ENCODE measurements at places on chromosomes 4 and X. TPM values are rescaled to one million over a fixed set of nuclear protein-coding genes. Genes with fewer than 3 reads are reported as not detected.

NOX1 gene
- total RNA-seq: not detected

UGT8 gene
- total RNA-seq: not detected

DNA sequence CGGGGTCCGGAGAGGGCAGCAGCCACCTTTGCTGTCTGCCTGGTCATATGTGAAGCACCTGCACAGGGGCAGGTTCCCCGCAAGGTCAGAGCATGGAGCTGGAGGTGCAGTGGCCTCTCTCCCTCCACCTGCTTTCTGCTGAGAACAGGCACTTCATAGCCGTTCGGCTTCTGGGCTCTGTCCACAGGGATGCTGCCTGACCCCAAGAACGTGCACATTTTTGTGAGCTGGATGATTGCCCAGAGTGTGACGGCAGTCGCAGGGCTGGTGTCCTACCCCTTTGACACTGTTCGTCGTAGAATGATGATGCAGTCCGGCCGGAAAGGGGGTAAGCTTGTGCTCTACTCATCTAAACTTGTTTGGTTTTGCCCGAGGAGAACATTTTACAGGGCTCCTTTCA lies 2.5 kb downstream of the SLC25A4 start:
- ATAC-seq: no peak

DNA sequence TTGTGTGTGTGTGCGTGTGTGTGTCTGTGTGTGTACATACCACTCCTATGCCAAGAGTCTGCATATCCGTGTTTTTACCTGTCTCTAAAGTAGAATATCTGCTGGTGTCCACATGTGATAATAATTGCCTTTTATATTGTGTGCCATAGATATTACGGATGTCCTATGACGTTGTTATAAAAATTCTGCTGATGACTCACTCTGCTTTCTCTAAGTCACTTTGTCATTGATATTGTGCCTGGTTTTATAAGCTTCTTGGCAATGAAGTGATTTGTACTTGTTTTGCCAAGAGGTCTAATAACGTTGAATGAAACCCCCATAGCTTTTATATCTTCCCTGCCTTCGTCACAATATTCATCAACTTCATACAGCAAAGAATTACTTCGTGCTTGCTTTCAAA lies 102.6 kb upstream of the C1GALT1C1 start:
- ATAC-seq: no peak

DNA sequence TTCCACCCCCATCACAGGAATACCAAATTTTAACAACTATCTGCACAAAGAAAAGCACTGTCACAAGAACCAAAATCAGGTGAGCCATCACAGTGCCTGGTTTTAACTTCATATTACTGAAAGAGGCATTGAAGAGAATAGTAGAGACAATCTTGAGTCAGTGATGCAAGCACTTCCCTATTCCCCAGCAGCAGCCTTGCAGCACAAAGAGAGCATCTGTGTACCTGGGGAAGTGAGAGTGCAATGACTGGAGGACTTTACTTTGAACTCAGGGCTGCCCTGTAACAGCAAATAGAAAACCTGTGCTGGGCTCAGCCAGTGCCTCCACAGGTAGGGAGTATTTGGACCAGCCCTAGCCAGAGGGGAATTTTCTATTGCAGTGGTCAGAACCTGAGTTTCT lies 361.8 kb downstream of the TEX13C start:
- ATAC-seq: no peak

DNA sequence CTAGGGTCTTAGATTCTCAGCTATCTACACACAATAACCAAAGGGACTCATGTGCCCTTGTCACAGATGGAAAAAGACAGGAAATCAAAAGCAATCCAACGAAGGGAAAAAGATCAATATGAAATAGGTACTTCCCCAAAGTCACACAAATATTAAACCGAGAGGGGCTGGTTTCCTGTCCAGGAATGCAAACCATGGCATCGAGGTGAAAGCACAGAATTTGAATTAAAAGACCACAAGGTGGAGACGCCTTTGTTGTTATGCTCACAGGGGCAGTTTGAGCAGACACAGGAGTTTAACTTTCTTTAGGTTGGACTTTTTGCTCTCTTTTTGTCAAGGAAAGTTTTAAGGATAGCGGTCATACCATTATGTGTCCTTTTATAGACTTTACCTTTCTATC lies 14.3 kb downstream of the H2BW1 start:
- ATAC-seq: no peak

GRCh38 chr4:135552131-135552530 lies 1350.5 kb upstream of the PABPC4L start:
- no peak for ATAC-seq

DNA sequence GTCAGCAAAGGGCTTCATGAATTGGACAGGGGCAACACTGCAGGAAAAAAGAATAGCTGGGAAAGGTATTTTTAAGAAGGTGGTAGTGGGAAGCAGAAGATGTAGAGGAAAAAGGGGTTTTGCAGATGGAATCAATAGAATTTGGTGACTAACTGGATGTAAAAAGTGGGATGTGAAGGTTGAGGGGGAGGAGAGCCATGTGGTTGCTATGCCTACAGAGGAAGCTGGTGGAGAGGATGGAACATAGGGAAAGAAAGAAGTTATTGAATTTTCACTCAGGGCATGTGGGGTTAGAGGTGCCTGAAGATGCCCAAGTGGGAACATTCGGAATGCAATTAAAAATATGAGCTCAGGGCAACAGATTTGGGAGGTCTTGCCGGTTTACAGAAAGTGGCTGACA lies 33.0 kb downstream of the REELD1 start:
- no peak for ATAC-seq

- ATAC-seq: no peak
These were observed 87.3 kb downstream of the ADGRG4 start for GRCh38 chrX:136387951-136388502.

GRCh38 chr4:8307121-8307520 lies 37.6 kb downstream of the HTRA3 start:
- no peak for ATAC-seq

DNA sequence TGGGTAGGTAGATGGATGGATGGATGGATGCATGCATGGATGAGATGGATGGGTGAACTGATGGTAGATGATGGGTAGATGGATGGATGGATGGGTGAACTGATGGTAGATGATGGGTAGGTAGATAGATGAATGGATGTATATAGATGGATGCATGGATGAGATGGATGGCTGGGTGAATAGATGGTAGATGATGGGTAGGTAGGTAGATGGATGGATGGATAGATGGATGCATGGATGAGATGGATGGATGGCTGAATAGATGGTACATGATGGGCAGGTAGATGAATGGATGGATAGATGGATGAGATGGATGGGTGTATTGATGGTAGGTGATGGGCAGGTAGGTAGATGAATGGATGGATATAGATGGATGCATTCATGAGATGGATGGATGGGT lies 15.1 kb upstream of the SLC25A6 start:
- no peak for ATAC-seq

DNA sequence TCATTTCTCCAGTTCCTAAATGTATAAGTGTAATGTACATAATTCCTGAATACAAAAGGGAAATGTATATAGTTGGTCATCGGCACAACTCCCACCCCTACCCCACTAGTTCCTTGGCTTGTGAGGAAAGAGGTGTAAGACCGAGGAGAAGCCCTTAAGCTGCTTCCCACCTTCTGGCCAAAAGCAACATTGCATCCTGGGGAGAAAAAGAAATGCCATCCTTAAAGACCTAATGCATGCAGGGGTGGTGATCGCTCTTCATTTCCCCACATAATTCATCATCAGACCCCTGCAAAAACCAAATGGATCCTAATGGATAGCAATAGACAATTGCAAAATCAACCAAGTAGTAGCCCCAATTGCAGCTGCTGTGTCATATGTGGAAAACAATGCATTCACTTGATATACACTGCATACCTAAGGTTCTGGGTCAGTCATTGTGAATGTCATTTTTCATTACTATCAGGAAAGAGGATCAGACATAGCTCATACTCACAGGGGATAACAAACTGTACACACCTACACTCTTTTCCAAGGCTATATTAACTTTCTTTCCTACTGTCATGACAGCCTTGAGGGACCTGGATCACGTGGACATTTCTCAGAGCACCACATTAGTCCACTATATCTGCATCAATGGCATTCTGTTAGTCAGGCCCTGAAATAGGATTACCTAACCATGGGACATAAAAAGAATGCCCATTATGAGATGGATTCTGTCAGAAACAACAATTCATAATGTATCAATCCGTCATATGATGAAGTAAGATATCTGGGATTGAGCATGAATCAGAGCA lies 31.7 kb upstream of the NFXL1 start:
- no peak for ATAC-seq

ZBED1 gene
- 38.1 TPM for total RNA-seq
